ENCODE measurements at places on chromosomes 3 and 15.

DNA sequence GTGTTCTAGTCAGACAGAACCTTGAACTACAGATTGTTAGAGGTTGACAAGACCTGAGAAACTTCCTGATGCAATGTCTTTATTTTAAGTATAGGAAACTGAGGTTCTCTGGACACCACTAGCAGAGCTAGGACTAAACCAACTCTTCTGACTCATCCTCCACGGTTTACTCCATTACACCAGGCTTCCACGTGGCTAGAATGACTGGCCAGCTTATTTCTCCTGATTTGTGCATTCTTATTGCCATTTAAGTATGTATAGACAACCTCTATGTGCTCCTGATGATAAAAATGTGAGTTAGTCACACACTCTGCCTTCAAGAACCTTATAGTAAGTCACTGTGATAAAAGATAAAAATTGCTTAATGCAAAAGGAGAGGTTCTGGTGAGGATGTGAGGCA, 182.7 kb downstream of the MEX3B start:
- no peak for DNase-seq

DNA sequence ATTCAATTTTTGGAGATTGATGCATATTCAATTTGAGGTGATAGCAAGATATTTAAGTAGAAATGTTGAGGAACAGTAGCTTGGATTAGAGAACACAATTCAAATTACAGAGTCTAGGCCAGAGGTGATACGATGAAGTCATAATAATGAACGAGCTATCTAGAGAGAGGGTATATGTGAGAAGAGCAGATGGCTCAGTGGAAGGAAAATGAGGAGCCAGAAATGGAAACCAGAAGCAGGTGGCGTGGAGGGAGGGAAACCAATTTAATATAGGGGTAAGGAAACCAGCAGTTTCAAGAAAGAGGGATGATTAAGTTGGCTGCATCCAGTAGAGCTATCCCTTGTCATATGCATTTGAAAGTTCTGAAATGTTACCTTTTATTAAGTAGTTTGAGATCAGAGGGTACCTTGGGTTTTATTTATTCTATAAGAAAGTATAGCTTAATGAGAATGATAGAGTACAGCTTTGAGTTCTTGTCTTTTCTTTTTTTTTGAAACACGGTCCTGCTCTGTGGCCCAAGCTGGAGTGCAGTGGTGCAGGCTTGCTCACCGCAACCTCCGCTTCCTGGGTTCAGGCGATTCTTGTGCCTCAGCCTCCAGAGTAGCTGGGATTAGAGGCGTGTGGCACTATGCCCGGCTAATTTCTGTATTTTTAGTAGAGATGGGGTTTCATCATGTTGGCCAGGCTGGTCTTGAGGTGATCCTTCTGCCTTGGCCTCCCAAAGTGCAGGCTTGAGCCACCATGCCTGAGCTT, 22.1 kb downstream of the NCK1 start:
- DNase-seq: no peak

DNA sequence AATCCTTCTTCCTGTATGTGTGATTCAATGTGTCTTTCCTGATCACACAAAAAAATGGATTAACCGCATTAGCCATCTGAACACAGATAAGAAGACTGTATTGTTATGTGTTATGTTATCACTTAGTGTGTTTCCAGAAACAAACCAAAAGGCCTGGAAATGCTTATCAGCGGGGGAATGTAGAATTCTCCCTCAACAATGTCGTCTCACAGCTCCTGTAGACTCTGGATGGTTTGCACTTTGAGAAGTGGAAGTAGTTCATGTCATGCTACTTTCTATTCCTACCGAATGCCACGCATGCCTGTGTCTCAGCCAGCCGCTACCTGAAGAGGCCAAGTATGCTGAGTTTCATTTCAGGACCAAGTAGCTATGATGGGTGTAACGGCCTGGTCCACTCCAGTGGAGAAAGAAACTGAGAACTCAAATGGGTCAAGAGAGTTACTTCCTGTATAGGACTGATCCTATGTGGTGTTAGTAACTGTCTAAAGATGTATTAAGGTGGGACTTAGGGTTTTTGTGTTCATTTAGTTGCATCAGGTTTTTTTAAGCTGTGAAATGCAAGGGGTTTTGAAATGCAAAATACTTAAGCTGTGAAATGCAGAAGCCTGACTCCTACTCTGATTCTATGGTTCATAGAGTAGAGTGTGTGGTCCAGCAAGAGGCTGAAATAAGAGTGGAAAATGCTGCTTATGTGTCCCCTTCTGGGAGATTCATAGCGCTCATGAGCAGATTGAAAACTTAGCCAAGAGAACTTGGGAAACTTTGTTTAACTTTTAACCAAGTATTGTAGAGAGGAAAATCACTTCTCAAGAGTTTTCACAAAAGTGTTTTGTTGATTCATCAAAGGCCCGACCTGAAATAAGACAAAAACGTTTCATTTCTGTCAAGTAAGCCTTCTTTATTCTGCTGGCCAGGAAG, 118.5 kb upstream of the LMOD3 start:
- DNase-seq: no peak

DNA sequence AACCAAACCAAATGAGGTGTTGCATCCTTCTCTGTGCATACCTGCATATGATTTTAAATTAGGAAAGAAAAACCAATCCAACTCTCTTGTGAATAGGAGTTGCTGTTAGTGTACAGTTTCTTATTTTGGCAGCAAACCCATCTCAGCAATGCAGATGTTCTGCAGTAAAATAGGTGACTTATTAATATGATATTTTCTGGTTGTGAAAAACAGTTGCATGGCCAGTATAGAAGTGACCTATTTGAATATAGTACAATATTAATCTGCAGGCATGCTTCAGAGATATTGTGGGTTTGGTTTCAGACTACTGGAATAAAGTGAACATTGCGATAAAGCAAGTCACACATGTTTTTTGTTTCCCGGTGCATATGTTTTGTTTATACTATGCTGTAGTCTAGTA, 42.2 kb downstream of the AKAP13 start:
- no peak for DNase-seq

Measured in left renal cortex interstitium (tissue), 4 donors.